ENCODE measurements at places on chromosomes 12 and 14.
A peak's percentile ranks its signal among the peaks of the same experiment; 100 is the strongest.

- peak; percentile 31 for DNase-seq
These were observed 6.8 kb downstream of the KMT5A start for GRCh38 chr12:123390498-123391426.

DNA sequence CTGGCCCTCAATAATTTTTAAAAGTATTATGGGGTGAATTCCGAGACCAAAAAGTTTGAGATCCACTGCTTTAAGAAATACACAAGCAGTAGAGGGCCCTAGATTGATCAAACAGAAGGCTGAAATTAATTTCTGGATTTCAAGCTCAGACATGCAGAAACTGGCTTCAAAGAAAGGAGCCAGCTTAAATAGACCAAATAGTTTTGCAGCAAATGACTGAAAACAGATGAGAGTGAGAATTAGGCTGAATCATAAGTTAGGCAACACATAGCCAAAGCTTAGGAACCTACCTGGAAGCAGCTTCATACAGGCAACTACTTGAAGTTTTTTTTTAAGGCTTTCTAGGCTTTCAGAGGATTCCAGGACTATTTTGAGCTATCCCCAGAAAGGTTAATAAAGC lies 12.4 kb downstream of the ATF7 start:
- DNase-seq: peak; percentile 28

GRCh38 chr12:95116773-95117172 lies 43.4 kb upstream of the NR2C1 start:
- DNase-seq: no peak

GRCh38 chr12:52964556-52965336 lies 15.8 kb downstream of the KRT18 start:
- DNase-seq: no peak

DNA sequence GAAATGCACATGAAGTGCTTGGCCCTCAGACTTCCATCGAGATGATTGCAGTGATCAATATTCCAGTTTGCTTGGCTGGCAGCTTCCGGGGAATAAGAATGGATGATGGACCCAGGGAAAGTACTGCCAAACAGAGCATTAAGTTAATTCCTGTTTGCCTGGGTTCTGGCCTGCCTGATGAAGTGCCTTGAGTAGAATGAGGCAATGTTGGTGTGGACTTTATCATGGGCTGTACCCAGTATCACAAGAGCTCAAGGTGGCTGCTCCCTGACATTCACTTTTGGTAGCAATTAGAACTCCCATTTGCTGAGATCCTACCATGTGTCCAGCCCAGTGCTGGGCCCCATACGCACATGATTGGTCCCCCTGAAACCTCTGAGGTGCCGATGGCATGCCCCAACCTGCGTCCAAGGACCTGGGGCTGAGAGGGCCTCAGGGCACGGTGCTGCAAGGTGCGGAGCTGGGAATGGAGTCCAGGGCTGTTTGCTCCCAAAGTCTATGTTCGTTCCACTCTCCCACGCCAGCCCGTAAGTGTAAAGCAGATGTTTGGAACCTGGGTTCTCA lies 80.7 kb downstream of the SLC25A47 start:
- no peak for DNase-seq

GRCh38 chr12:41983394-41983793 lies 161.3 kb downstream of the GXYLT1 start:
- no peak for DNase-seq

- DNase-seq: peak; percentile 51
These were observed 576 bp downstream of the SYNE3 start for GRCh38 chr14:95515596-95516552.

DNA sequence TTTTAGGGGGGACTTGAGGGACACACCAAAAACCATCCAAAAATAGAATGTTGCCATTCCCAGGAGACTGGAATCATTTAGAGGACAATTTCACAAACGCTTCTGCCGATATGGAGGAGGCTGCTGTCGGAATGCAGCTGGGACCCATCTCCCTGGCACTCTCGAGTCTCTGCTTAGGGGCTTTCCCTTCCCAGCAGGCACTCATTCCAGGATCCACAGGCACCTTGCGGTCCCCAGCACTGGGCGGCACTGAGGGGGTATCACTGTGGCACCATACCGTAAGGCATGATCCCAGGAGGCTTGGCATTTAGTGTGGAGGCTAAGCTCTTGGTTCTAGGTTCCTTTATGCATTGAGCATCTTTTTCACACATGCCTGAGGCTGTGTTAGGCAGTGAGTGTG lies 36.6 kb upstream of the LTBP2 start:
- DNase-seq: no peak

DNA sequence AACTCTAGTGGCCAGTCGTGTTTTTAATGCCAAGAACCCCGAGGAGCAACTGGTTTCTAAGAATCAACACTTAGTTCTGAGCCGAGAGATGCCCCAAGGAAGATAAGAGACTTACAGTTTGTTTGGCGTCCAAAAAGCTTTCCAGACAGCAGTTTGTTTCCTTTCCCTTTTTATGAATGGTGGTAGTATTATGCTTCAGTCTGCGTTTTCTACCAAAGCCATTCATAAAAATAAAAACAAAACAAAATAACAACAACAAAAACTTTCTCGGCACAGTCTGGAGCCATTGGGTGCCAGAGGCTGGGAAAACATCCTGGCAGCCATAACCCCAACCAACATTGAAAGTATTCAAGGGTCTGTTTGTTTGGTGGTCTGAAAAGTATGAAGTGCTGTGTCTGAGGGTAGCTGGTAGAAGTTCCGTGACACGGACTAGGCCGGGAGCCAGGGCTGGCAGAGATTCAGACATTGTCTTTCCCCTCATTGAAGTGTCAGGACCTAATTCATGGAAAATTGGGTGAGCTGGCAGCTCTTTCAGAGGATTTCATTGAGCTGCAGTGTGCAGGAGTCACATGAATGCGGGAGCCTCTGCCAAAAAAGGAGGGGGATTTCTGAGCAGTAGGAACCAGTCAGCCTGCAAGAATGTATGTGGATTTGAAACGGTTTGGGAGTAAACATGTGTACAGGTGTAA lies 124.2 kb downstream of the HMGA2 start:
- peak; percentile 98 for DNase-seq

GRCh38 chr14:57492859-57493258 lies 798 bp downstream of the CCDC198 start:
- peak; percentile 92 for DNase-seq

DNA sequence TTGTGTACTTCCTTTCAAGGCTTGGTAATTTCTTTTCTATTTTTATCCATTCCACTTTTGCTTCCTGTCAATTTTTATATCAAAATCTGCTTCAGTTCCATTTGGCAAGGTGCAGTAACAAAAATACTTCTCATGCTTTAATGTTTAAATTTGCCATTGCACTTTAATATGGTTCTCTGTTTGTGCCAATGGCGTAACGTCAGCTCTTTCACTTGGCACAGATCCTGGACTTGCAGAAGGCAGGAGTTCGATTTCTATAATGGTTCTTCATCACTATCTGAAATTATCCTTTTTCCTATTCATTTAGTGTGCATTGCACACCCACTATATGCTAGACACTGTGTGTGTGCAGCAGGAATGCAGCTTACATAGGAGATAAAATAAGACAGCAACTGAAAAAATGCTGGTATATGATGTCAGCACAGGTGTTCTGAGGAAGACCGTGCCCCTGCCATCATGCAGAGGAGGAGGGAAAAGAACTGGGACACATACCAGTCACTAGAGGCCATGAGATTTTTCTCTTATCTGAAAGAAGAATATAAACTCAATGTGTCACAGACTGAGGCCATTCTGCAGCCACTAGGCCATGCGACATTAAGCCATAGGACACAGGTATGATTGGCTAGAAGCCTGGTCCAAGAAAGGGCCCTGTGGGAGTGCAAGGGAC lies 298.2 kb downstream of the RPAP3 start:
- DNase-seq: no peak

- DNase-seq: no peak
These were observed 101.5 kb downstream of the HELB start for GRCh38 chr12:66403746-66404145.

- DNase-seq: peak; percentile 66
These were observed 185.8 kb downstream of the DUSP6 start for GRCh38 chr12:89166525-89166934.

DNA sequence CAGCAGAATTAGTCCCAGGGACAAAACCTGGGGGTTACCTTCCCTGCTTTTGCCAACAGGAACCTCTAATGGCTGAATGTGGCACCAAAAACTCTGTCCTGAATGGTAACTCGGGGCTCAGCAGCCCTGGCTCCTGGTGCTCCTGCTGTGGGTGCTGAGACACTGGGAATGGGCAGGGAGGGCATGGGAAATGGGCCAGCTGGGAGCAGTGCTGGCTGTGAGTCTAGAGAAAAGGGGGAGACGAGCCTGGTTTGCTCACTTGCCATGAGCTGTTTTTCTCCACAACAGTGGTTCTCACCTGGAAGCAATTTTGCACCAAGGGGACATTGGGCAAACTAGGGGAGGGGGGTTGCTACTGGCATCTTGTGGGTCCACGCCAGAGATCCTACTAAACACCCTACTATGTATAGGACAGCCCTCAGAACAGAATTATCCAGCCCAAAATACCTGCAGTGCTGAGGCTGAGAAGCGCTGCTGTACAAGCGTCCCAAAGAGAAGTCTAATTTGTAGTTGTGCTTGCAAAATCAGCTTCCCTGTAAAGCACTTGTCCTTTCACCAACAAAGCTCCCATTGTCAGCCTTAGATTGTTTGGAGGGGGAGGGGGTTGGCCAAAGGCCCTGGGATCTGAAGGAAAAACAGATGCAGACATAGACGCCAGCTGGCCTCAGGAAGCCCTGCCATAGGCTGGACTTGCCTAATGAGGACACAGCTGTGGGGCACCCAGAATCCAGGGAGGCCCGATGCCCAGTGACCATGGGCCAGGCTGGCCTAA lies 3.6 kb downstream of the LRRC74A start:
- DNase-seq: no peak

DNA sequence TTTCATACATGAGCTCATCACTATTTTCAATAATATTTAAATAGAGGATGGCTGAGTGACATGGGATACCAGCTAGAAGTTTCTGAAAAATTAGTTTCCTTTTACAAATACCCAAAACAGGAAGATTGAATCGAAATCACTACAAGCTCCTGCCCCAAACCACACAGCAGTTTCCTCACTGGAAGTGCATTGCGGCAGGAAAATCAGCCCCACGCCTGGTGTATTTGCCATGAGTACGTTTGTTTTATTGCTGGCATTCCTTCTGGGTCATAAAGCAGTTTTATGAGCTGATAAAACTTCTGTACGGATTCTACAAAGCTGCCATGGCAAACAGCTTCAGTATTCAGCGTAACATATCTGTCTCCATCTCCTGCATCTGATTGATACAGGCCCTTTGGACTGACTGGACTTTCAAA lies 23.7 kb downstream of the CDC42BPB start:
- peak; percentile 27 for DNase-seq

DNA sequence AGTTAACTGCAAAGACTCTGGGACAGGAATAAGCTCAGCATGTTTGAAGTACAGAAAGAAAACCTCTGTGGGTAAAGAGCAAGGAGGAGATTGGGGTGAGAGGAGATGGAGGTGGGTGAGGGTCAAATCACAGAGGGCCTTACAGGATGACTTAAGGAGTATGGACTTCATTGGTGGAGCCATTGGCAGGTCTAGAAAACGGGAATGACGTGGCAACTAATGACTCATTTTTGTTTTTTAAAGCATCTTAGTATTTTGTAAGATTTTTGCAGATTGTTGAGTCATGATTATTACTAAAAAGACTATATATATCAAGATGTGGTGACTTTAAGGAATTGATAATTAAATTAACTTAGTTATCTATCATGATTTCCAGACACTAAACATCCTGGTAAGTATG lies 18.5 kb downstream of the UTP20 start:
- peak; percentile 51 for DNase-seq

DNA sequence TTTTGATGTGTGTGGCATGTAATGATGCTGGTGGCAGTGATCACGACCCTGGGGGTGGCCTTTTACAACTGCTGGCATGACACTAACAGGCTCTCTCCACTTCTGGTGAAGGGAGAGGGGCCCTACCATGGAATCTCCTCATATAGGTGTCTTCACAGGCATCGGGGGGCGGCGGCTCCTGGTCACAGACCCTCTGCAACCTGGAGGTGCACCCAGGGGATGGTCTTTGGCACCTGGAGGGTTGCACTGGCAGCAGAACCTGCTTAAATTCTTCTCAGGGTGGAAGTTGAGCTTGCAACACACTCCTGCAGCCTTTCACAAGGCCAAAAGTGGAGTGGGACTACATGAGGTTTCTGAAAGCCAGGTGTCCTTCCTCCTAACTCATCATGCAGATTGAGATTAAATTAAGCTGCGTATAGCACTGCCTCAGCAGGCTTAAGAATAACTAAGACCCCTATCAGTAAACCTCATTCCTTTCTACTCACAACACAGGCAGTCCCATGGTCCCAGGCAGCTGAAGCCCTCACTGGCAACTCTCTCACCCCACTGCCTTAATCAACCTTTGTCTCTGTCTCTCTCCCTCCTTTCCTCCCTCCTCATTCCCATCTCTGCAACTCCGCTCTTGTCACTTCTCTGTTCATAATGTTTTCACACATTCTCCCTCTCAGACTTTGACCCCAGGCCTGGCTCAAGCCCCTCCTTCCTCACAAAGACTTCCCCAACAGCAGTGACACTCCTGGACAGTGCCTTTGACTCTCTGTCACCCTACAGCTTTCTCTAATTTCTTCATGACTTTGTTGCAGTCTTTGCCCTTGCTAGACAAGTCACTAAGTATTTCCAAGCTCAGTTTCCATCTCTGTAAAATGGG lies 18.9 kb downstream of the NID2 start:
- DNase-seq: no peak

DNA sequence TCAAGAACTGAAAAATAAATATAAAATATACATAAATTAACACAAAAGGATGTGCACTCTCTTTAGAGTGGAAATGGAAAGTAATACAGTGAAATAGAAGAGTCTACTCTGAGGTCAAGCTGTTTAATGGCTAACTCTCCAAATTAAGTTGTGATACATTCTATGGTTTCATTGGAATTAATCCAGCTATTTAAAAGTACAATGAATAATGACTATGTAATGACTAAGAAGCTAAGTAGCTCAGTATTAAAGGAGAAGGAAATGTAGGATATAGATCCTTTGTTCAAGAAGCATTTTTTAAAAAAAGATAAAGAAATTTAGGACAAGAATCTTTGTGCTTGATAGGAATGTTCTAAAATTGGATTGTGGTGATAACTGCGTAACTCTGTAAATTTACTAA lies 85.3 kb downstream of the LRP6 start:
- peak; percentile 74 for DNase-seq

DNA sequence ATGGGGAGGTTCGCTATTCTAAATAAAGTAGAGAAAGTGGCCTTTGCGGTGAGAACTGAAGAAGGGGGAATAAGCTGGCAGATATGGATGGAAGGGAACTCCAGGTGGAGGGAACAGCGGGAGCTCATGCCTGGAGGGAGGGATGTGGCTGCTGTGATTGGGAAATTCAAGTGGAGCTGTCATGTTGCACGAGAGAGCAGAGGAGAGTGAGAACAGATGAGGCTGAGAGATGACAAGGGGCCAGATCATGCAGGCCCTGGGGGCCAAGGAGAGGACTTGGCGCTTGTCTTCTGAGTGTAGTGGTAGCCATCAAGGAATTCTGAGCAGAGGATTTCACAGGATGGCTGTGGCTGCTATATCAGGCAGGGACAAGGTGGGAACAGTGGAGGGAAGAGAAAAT lies 35.0 kb downstream of the TGFB3 start:
- no peak for DNase-seq

- DNase-seq: no peak
These were observed 52.8 kb downstream of the AKAP6 start for GRCh38 chr14:32381869-32382268.

Measured in fibroblast of skin of right quadriceps (primary cell).